ENCODE measurements at places on chromosomes 3 and 15.

DNA sequence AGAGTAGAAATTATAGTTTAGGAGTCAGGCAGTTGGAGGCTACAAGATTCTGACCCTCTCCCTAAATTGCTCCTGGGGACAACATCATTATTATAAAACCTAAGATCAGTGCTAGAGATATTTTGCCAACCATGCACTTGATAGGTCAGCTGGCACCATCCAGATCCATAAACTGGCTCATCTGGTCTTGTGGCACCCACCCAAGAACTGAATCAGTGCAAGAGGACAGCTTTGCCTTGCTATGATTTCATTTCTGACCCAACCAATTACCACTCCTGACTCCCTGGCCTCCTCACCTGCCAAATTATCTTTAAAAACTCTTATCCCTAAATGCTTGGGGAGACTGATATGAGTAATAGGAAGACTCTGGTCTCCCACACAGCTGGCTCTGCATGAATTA, 461.1 kb upstream of the TGFBR2 start:
- no peak for DNase-seq

DNA sequence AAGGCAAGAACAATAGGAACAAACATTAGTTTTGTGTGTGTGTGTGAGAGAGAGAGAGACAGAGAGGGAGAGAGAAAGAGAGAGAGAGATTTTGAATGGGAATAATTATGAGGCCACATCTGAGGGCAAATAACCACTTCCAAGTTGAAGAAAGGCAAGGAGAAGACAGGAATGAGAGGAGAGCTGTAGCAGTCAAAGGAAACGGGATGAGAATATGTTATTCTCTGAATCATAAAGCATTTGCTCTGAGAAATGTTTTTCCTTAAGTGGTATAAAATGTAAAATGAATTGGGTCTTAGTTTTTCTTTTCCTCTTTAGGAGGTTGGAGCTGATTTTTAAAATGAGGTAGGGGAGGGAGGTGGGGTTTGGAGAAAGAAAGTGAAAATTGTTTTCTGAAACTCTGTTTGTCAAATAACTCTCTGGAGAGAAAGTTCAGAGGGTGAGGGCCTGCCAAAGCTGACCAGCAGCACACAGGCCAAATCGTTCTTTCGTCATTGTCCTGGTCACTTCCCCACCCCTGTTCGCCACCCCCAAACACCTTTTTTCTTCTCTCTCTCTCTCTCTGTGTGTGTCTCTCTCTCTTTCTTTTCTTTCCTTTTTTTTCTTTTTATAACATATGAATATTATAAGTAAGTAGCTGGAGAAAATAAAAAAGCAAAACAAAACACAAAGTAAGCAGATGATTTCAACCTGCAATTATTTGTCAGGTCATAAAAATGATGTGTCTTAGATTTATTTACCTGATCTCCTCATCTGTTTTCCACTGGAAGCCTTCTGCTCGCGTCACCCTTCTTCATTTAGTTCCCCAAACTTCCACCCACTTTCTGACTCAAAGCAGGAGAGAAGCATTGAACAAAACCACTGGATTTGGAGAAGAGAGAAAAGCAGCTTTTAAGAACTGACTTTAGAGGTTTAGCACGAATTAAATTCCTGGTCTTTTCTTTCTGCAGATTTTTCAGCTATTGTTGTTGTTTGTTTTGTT, 110.6 kb downstream of the LPP start:
- DNase-seq, result no peak

DNA sequence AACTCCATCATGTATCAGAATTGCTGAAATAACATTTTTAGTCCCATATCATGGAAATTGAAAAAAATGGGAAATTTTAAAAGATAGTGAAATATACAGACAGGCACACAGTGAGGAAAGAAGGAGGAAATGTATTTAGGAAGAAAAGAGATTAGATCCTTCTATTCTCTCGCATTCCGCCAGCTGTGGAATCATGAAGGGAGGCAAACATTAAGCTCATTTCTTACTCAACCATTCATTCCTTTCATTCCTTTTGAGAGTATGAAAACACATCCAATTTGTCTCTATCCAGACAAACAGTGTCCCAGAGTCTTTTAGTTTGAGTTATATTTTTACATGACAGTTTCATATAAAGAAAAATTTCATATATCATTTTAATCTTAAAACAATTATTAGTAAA, 52.5 kb upstream of the KCNMB2 start:
- no peak for DNase-seq

- DNase-seq, result no peak
Measured at GRCh38 chr3:48372862-48373435, 930 bp downstream of the FBXW12 start.

GRCh38 chr3:79115458-79115857, 652.3 kb downstream of the ROBO1 start:
- DNase-seq, result no peak

DNA sequence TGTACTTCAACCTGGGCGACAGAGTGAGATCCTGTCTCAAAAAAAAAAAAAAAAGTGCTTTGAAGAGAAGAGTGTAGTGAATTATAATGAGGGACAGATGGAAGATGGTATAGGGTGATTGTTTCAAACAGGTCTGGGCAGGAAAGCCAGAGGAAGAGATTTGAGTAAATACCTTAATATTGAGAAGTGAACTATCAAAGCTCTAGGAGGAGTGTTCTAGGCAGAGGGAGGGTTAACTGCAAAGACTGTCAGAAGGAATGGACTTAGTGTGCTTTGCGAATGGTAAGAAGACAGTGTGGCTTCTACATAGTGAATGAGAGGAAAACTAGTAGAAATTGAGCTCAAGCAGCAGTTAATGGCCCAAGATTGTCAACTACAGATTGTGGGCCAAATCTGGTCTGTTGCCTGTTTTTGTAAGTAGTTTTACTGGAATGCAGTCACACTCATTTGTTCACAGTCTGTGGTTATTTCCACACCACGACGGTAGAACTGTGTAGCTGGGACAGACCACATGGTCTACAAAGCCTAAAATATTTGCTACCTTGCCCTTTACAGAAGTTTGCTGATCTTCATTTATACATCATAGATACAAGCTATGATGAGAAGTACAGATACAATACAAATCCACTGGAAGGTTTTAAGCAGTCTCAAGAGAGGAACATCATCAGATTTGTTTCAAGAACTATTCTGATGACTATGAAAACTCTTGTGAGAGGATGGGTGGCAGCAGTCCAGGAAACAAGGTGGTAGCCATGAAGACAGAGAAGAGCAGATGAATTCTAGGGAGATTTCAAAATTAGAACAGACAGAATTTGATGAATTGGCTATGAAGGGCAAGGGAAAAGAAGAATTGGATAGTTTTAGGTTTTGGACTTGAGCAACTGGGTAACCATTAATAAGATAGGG, 16.5 kb upstream of the USP50 start:
- no peak for DNase-seq

DNA sequence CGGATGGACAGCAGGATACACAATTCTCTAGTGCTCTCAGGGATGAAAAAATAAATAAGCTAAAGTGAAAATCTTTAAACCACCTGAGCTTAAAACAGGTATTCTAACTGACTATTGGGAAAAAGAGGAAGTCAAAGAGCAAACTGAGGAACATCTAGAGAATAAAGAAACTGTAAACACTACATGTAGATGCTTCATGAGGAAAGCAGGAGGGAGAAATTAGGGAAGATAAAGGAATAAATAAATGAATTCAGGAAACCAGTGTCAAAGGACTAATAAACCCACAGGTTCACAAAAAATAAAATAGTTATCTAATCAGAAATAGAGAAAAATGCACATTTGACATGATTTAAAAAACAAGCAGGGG, 525 bp upstream of the MCCC1 start:
- DNase-seq, result no peak

DNA sequence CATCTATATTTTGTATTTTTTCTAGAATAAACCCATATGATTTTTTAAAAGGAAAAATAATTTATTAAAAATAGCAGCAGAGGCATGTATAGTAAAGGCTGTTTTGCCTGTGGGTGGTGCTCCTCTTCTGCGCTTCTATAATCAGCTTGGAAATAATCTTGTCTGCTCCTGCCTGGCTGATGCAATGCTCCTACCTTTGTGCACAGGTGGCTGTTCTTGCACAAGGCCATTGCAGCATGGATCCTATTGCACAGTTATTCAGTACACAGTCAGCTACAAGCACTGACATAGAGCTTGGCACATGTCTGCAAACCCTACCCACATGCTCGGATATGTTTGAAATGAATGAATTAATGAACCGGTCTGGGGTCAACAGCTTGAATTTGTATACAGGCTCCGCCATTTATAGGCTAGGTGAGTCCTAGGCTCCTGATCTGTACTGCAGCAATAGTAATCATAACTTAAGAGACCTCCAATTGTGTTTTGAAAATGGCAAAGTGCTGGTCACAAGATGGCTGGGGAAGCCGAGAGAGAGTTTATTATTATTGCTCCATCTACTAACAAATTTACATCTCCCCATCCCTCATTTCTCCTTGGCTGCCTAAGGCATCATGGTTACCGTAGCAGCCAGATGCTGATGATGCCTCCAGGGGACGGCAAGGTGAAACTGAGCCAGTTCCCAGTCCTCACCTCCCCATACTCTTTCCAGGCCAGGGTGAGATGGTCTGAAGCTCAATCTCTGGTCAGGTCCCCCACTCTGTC, 532 bp upstream of the RTP1 start:
- DNase-seq, result no peak

- no peak for DNase-seq
Measured at GRCh38 chr3:186929685-186930084, 641 bp upstream of the ST6GAL1 start.

- no peak for DNase-seq
Measured at GRCh38 chr3:144189044-144189443, 217.4 kb downstream of the DIPK2A start.

GRCh38 chr3:51830836-51831385, 30.5 kb upstream of the IQCF2 start:
- no peak for DNase-seq

DNA sequence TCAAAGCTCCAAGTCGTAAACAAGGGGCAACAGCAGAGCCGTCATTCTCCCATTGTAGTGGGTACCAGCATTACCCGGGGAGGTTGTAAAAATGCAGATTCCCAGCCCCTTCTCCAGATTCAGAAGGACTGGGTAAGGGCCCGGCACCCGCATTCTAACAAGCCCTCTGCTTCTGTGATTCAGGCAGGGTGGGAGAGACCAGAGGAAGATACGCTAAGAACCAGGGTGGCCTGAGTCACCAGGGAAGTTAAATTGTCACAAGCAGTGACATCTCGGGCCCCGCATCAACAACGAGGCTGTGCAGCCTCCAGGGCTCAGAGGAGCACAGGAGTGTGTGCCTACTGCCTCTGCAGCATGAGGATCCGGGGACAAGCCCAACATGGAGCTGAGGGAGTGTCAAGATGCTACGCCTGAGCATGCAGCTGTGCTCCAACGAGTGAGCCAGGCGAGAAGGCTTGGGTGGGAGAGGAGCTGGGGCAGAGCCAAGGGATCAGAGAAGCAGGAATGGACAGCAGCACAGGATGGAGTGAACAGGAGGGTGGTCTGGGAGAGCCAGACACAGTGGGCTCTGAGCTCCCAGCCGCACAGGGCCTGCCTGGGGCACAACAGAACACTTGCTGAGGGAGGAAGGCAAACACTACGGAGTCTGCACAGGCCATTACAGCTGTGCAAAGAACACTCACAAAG, 68.5 kb downstream of the CPN2 start:
- DNase-seq, result no peak

DNA sequence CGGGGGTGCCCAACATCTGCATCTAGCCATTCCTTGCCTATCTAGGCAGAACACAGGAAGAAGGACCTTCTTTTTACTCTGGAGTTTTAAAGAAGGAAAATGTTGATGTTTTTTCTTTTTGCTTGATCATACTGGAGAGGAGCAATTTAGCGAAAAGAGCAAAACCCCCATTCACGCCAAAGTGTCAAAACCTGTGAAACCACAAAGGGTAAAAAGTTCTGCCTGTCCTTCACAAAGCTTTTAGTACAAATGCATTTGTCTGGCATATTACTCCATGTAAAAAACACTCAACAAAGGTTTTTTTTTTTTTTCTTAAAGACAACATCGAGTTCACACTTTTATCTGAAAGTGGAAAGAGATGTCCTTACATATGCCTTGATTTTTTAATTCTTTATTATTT, 214.2 kb upstream of the MRPL3 start:
- no peak for DNase-seq

DNA sequence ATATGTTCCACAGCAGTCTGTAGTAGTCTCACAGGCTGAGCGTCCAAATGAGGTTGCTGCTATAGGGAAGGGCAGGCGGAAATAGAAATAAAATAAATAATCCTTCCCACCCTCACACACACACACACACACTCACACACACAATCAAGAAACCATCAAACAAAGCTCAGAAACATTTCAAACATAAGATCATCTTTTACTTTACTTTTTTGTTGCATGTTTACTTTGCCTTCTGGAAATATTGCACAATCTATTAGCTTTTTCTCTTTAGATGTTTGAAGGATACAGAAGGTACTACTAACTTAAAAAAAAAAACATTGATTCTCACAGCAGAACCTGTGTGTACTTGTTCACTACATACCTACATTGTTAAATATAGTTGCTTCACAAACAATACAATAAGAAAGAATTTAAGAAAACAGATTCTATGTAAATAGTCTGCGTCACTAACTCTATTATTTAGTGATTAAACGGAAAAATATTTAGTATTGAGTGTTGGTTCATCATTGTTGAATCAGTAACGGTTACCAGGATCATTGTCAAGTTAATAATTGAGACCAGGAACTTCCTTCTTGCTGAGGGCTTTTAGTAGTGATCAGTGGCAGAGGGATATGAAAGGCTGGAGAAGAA, 20.5 kb downstream of the ALCAM start:
- DNase-seq, result no peak

DNA sequence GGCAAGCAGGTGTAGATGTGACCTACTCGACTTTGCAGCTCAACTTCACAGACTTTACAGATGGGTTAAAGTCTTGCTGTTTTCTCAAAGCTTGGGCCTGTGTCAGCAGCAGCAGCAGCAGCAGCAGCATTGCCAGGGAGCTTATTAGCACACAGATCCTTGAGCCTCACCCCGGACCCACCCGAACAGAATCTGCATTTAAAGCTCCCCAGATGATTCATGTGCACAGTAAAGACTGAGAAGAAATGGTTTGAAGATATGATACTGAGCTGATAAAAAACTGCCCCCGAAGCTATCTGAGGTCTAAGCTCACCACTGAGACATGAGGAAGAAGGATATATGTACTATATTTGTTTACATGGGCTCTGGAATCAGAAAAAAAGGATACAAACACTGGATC, 231.7 kb downstream of the ARPP21 start:
- no peak for DNase-seq

DNA sequence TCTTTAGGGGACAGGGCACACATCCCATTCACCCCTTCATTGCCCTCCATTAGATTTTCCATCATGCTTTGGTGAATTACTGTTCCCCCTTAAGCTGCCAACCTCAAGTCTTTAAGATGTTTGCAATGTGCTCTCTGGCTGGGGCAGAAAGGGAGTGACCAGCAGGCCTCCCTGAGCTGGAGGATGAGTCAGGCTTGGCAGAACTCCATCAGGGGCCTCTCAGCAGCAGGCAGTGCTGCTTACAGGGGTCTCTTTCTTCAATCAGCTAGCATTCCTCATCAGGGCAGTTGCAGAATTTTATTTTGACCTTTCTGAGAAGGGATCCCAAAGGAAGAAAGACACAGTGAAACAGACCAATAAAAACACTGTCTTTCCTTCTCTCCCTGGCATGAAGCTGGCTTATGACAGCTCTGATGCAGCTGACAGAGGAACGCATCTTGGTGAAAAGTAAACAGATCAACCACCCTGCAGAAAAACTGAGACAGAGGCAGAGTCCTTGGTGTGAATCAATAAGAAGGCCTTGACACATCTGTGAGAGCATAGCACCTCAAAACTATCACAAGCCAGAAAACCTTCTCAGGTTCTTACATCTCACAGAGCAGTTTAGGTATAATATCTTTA, 88.7 kb upstream of the MRPL3 start:
- DNase-seq, result no peak

GRCh38 chr3:102258666-102259227, 176.1 kb upstream of the ZPLD1 start:
- DNase-seq, result no peak

GRCh38 chr3:15289661-15290060, 42.7 kb downstream of the SH3BP5 start:
- no peak for DNase-seq
